ENCODE measurements at places on chromosomes 7 and 10. TPM values are rescaled to one million over a fixed set of nuclear protein-coding genes. Genes with fewer than 3 reads are reported as not detected.

Gene SORCS1
- total RNA-seq: 2.9 TPM

Gene NACAD
- total RNA-seq: 6.0 TPM

Gene EGFR
- total RNA-seq: 11.4 TPM

Gene EBLN1
- not detected for total RNA-seq

Gene COL26A1
- total RNA-seq: not detected

Gene SUGCT
- total RNA-seq: 4.4 TPM

Gene ZNF804B
- total RNA-seq: not detected

Gene PDGFA
- total RNA-seq: 37.2 TPM

Gene HOXA9
- not detected for total RNA-seq

Gene GRID1
- 1.3 TPM for total RNA-seq

GRCh38 chr10:66538908-66539307 is 386.9 kb upstream of the LRRTM3 start:
- DNase-seq: no peak

DNA sequence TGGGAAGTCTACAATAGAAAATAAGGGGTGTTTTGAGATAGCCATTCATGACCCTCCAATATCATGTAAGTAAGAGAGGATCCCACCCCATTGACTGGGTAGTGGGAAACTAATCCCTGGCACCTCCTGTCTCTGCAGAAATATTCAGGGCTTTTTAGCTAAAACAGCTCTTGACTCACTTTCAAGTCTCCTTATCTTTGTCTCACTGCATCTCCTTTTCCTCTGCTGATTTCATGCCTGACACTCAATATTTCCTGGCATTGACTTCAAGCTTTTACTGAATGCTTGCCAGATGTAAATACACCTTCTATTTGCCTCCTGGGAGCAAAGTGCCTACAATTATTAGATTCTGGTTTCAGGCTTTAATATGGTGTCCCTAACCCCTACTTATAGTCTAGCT is 57.1 kb downstream of the CHRM2 start:
- DNase-seq: no peak

DNA sequence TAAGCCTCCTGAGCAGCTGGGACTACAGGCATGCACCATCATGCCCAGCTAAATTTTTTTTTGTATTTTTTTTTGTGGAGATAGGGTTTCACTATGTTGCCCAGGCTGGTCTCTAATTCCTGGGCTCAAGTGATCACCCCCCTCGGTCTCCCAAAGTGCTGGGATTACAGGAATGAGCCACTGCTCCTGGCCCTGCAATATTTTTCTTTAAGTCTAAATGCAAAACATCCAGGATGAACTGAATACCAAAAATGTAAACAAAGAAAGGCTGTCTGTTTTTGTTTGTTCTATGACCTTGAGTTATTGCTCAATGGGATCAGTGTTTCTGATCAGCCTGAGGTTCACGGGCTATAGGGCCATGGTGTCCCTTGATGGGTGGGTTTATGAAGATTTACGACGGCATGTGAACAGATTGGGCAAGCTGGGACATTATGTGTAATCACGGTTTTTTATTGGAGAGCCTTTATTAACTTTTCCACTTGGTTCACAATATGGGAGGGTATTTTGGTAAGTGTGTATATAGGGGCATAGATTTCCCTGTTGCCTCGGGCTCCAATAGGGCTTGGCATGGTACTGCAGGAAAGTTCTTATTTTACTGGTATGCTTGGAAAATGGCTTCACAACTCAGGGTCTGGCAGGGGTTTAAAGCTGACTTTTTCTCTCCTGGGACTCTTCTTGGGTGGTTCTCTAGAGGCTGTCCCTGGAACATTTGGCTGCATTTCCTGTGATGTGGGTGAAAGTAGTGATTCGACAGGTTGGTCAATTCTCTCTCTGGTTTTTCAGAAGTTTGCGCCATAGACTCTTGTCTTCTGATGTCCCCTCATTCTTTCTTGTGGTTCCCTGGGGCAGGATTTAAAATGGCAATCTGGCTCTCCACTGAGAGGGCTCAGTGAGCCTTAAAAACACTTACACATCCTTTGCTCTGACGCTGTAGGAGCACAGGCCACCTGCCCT is 41.6 kb downstream of the MRPS33 start:
- no peak for DNase-seq

GRCh38 chr10:79487296-79488194 is 24.8 kb upstream of the EIF5AL1 start:
- peak; percentile 82 for DNase-seq

- no peak for DNase-seq
Observed at GRCh38 chr10:18606051-18606695, 45.2 kb downstream of the NSUN6 start.

GRCh38 chr7:48097521-48098231 is 8.6 kb downstream of the UPP1 start:
- DNase-seq: no peak

- no peak for DNase-seq
Observed at GRCh38 chr7:6482743-6483119, 35.0 kb upstream of the DAGLB start.

- no peak for DNase-seq
Observed at GRCh38 chr7:55568613-55569268, 3.6 kb downstream of the VOPP1 start.

DNA sequence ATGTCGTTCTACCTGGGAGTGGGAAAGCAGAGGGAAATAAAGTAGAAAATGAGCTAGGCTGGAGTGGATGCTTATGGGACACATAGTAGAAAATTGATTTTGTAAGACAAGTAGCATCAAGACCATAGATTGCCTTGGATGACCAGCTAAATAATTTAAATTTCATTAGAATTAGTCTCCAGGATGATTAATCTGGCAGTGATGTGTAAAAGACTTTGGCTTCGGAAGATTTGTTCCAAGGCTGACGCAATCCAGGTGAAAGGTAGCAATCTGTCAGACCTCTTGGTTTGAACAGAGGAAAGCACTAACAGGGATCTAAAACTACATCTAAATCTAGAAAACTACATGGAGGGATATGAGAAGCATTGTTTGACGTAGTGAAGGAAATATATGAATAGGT is 236.5 kb downstream of the ARL4A start:
- DNase-seq: no peak

- no peak for DNase-seq
Observed at GRCh38 chr10:124482236-124482800, 20.7 kb downstream of the LHPP start.

DNA sequence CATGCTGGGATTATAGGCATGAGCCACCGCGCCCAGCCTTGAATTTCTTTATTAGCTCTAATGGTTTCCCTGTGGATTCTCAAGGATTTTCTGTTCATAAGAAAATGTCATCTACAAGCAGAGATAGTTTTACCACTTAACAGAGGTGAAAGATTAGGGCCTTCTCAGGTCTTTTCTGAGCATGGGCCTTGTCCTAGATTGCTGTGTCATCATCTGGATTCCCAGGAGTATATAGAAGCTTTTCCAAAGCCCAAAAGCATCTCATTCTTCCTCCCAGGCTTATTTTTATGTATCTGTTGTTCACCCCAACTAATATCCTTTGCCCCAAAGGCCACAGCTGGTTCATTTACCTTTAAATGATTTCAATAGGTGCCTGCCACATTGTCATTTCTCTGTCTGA is 13.7 kb upstream of the ZNF248 start:
- DNase-seq: no peak

GRCh38 chr7:44048031-44048795 is 3.7 kb downstream of the DBNL start:
- no peak for DNase-seq

DNA sequence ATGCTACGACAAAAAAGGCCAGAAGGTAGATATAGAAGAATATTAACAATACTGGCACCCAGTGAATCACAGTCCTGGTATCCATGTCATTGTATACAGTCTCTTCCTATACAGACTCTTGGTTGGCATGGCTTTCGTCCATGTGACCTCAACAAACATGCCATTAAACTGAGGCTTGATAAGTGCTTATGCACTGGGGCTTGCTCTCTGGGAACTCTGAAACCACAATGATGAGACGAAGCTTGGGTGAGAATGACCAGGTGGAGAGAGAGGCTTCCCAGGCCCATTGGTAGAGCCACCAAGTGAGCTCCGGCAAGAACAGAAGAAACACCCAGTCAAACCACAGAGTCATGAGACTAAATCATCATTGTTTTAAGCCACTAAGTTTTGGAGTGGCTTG is 33.2 kb downstream of the PNPLA8 start:
- no peak for DNase-seq

DNA sequence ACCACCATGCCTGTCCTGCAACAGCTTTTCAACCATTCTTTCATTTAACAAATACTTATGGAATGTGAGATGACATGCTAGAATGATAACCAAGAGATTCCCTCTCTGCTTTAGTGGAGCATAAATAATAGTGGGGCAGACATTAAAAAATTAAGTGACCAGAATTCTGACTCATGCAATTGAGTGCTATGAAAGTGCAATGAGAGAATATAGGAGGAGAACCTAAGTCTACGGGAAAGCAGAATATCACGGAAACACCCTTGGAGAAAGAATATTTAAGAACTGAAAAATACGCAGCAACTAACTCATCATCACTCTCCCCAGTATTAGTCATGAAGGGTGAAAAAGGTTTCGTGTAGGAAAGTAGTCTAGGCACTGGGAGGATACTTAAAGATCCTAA is 7.1 kb downstream of the KIF5B start:
- no peak for DNase-seq

- no peak for DNase-seq
Observed at GRCh38 chr7:4085937-4086691, 596.0 kb upstream of the FOXK1 start.

- DNase-seq: peak; percentile 73
Observed at GRCh38 chr7:123624527-123625183, 23.0 kb downstream of the ASB15 start.

GRCh38 chr10:69125554-69125953 is 1.6 kb downstream of the VPS26A start:
- DNase-seq: no peak

GRCh38 chr7:8343556-8343955 is 81.6 kb upstream of the ICA1 start:
- DNase-seq: no peak

DNA sequence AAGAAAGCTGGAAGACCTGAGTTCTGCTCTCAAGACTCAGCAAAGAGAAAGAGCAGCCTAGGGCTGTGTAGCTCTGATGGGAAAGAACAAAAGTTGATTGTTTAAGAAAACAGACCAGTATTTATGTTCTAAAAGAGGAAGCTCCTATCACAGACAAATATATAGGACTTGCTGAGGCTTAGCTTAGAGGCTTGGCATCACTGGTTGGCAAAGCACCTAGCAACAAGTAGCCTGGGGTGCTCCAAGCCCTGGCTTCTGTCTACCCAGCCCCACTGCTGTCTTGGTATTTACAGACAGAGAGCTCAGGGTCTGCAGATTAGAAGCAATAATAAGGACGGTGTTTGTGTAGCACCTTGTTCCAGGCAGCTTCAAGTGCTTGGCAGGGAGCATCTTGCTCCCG is 36.9 kb upstream of the CCDC3 start:
- DNase-seq: no peak

DNA sequence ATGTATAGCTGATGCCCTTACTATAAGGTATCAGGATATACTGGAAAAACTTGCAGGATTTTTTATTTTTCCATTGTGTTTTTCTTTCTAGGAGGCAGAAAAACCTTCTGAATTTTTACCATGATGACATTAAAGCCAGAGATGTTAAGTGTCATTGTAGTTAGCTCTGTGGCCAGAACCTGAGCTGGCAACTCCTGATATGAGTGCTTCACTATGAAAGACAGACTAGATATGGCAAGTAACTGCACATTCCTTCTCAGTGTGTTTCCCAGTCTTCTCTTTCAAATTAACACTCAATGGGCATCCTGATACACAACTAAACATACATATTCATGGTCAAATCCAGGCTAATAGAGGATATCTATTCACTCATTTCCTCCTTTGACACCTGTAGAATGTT is 166.2 kb downstream of the CTTNBP2 start:
- DNase-seq: no peak

All from Right ventricle myocardium inferior (tissue), 1 donor.